ENCODE measurements at places on chromosomes 2 and 18.

- no peak for DNase-seq
Observed at GRCh38 chr2:101704816-101705578, 7.5 kb downstream of the MAP4K4 start.

GRCh38 chr2:38467768-38468455 is 90.8 kb upstream of the ATL2 start:
- no peak for DNase-seq

GRCh38 chr2:230130668-230131364 is 62.1 kb upstream of the SLC16A14 start:
- no peak for DNase-seq

DNA sequence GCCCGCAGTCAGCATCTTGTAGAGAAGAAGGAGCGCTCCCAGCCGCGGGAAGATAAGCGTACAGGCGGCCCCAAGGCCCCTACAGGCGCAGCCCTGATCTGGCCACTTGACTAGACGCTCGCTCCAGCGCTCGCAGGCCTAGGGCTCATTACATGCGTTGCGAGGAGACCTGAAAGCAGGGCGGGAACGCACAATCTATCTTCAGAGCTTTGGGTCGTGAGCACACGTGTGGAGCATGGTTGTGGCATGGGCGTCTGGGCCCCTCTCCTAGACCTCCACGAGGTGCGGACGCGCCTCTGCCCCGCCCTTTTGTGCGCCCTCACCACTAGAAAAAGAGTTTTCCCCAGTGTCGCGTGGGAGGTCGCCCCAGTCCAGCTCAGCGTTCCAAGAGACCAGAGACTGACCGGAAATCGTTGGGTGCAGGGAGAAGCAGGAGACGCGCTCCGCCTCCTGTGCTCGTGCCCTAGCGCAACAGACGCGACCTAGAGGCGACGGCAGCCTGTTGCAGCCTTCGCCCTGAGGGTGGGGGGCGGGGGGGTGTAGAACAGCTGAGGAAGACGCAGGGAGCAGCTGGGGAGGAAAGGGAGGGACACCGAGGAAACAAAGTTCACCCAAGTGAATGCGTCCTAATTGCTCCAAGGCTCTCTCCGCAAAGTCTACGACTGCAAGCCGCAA is 12.6 kb downstream of the NR4A2 start:
- no peak for DNase-seq

DNA sequence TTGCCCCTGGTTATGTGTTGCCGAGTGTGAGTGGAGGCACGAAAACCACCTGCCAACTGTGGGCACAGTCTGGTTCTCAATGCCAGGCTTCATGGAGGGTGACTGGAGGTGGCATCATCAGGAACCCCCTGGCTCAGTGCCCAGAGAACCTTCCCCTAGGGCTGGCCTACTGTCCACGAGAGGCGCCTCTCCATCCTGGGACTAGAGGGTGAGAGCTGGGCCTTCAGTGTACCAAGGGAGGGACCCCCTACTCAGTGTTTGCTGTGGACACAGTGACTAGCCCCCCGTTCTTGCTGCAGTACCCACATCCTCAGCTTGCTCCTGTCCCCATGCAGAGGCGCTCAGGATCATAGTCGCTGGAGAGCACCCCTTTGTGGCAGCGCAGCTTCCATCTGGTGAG is 202.6 kb downstream of the HDAC4 start:
- DNase-seq = no peak

DNA sequence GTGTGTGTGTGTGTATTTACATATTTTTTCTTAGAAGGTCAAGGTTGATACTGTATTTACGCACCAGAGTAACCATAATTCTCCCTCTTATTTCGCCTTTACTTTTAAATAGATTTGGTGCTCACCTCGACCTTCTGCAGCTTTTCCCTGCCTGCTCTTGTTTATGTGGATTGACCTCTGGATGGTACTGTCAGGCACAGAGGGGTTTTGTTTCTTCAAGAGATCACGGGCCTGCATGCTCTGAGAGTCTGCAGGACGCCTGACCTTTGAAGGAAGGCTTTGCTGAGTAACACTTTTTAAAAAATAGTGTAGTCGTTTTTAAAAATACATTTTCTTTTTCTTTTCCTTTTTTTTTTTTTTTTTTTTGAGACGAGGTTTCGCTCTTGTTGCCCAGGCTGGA is 18.1 kb upstream of the EFHD1 start:
- no peak for DNase-seq

DNA sequence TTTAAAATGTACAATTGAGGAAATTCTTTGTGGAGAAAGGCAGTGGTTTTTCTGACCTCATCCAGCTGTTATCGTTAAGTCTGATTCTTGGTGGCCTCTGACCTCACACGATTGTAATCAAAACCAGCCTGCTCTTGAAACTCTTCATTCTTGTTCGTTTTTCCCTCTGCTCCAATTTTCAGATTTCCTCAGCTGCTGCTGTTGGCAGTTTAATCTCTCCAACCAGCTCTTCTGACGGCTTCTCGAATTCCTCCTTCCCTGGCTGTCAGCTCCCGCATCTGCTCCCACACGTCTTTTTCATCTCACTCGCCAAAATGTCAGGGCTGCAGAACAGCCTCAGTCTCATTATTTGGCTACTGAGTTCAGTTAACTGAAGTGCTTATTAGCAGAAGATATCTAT is 136.1 kb downstream of the DCDC2C start:
- DNase-seq = no peak

GRCh38 chr2:152363936-152364335 is 29.0 kb downstream of the FMNL2 start:
- DNase-seq = no peak

GRCh38 chr18:34592961-34593382 is 117.1 kb upstream of the DTNA start:
- no peak for DNase-seq

- no peak for DNase-seq
Observed at GRCh38 chr2:162885281-162886070, 46.9 kb upstream of the KCNH7 start.
